Left lung (tissue), 14 donors: ENCODE measurements at places on chromosomes 11 and 22. TPM values are rescaled to one million over a fixed set of nuclear protein-coding genes. Genes with fewer than 3 reads are reported as not detected.

Gene OR56A1
- not detected for total RNA-seq

- H3K4me1 ChIP-seq: peaks cover 26% of the 10 kb centered on the region
- no peaks in the 10 kb centered on the region for H3K27me3 ChIP-seq
- DNase-seq: no peak
- H3K36me3 ChIP-seq: no peaks in the 10 kb centered on the region
- no peak overlapping the region for H3K4me3 ChIP-seq
Measured at GRCh38 chr22:41798736-41799135, 1.7 kb upstream of the CCDC134 start.

DNA sequence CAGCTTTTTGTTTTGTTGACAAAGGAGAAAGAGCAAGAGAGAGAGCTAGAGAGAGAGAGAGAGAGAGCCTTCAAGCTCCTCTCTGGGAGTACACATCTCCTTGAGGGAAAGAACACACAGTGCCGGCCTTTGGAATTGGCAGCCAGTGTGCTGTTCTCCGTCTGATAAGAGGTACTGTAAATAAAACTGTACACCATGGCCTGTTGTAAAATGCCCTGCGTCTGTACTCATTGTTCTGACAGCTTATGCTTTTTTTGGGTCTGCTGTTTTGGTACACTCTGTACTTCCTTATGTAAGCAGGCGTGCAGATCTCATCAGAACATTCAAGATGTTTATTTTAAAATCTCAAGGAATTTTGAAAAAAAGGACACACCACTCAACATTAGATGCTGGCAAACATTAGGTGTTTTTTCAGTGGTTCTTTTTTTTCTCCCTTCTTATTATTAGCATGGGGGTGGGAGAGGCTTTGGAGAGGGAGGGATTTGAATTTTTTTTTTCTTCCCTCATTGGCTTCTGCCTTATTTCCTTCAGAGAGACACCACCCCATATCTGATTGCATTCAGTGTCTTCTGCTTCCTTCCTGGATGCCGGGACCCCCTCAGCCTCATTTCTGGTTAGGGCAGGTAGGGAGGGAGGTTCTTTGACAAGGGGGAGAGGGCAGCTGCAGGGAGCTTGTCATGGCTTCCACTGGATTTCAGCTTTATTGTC lies 116.8 kb upstream of the NNMT start:
- peak overlapping the region; percentile 89 for H3K27ac ChIP-seq
- no peaks in the 10 kb centered on the region for H3K27me3 ChIP-seq

GRCh38 chr11:130783323-130783722 lies 133.0 kb downstream of the SNX19 start:
- DNase-seq: no peak
- H3K36me3 ChIP-seq: no peaks in the 10 kb centered on the region
- H3K27ac ChIP-seq: peak overlapping the region; percentile 14
- H3K27me3 ChIP-seq: no peaks in the 10 kb centered on the region
- H3K4me3 ChIP-seq: no peak overlapping the region
- peaks cover 15% of the 10 kb centered on the region for H3K4me1 ChIP-seq

GRCh38 chr11:82927264-82927880 lies 25.8 kb downstream of the DDIAS start:
- H3K27me3 ChIP-seq: no peaks in the 10 kb centered on the region
- DNase-seq: no peak
- H3K4me1 ChIP-seq: no peaks in the 10 kb centered on the region
